ENCODE measurements at places on chromosomes 4 and X.

- DNase-seq: no peak
These were observed 141.5 kb downstream of the CHM start for GRCh38 chrX:85905851-85906250.

GRCh38 chr4:44725726-44726037 lies 674 bp downstream of the GNPDA2 start:
- DNase-seq: no peak

DNA sequence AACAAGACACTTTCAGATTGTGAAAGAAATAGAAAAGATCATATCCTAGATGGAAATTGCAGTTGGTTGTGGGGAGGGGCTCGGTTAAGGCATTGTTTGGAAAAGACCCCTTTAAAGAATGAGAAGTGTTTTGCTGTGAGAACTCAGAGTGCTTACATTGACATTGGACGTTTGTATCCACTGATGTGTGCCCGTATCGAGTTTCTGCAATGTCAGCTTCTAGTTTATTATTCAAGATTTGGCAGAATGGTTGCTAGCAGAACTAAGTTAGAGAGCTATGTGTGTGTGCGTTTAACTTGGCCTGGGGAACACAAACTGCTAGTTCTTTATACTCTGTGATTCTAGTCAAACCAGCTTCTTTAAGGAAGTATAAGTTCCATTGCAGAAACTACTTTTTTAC lies 2702.5 kb downstream of the PCDH7 start:
- DNase-seq: no peak

GRCh38 chrX:13659063-13659462 lies 6.1 kb downstream of the TCEANC start:
- no peak for DNase-seq

- DNase-seq: no peak
These were observed 106.4 kb downstream of the SH3BGRL start for GRCh38 chrX:81308086-81308829.

- no peak for DNase-seq
These were observed 2.8 kb downstream of the SFRP2 start for GRCh38 chr4:153785910-153786721.

DNA sequence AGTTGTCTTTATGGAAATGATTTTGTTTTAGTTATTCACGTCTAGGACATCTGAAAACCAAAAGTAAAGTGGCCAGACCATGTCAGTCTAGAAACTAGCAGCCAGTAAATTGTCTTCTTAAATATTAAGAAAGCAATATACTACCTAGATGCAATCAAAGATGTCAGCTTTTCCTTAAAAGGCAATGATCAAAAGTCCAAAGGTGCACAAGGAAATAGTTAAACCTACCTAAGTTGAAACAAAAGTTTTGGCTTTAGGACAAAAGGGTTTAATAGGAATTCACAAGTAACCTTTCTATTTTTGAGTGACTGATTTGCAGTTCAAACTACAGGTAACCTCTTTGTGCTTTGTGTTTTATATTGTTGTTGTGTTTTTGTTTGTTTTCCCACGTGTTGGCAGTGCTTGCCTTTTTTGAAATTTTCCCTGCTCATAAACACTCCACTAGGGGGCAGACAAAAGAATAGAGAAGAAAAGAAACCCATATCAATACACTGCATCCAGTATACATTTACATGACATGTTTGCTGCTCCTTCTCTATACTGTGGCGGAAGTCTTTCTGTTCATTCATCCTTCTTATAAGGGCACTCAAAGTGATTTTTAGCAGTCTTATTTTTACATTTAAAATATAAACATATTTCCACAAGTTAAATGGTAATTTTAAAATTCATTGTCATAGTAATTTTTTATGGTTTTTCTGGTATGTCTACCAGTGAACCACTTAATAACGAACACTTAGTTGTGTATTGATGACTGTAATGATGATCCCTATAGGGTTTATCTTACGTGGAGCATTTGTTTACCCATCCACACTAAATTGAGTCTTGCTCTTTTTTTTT lies 62.7 kb downstream of the GAB1 start:
- no peak for DNase-seq

- DNase-seq: no peak
These were observed 867 bp downstream of the TIFA start for GRCh38 chr4:112284662-112285411.

GRCh38 chr4:138063581-138063980 lies 178.6 kb downstream of the SLC7A11 start:
- DNase-seq: no peak

GRCh38 chr4:15144249-15144966 lies 142.1 kb downstream of the CPEB2 start:
- DNase-seq: no peak

GRCh38 chrX:13334491-13334890 lies 14.6 kb upstream of the ATXN3L start:
- no peak for DNase-seq

GRCh38 chr4:173766171-173766600 lies 236.2 kb upstream of the HAND2 start:
- no peak for DNase-seq

- no peak for DNase-seq
These were observed 17.7 kb downstream of the FAM53A start for GRCh38 chr4:1666391-1666790.
